ENCODE measurements at places on chromosomes 3 and 15.
A peak's percentile ranks its signal among the peaks of the same experiment; 100 is the strongest.

DNA sequence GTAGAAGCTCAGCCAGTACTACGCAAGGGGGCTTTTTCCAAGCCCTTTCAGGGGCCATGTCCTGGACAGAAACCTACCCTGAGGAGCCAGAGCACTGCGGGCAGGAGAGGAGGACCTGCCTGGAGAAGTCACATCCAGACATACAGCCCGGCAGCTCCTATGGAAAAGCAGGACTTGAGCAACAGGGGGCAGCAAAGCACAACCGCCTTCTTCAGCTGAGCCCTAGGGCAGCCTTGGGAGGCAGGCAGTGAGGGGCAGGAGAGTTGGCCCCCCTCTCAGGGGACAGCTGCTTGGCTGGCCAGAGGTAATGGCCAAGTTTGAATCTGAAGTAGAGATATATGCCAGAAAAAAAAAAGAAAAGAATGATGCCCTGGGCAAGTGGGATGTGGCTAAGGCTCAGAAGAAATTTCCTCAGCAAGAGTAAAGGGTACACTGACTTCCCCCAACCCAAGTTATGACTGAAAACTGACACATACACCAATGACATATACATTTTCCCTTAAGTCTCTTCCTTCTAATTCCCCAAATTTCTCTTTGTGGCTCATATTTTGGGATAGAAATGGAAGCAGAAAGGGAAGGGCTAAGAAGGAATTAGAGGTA, 56.9 kb downstream of the CYP19A1 start:
- DNase-seq = peak; percentile 28

DNA sequence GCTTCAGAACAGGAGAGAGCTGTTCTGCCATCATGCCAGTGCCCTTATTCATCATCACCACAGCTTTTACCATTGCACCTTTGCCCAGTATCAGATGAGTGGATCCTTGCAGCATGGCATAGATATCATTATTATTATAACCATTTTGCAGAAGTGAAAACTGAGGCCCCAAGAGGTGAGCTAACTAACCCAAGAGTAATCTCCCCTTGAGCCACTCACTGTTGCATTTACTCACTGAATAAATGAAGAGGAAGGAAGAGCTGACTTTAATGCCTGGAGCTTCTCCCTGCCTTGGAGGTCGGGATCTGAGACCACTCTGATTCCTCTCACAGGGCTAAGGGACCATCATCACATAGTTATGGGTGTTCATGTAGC, 32.0 kb downstream of the HRH1 start:
- DNase-seq = no peak

GRCh38 chr3:100538339-100538706, 45.9 kb downstream of the TMEM45A start:
- DNase-seq = no peak

DNA sequence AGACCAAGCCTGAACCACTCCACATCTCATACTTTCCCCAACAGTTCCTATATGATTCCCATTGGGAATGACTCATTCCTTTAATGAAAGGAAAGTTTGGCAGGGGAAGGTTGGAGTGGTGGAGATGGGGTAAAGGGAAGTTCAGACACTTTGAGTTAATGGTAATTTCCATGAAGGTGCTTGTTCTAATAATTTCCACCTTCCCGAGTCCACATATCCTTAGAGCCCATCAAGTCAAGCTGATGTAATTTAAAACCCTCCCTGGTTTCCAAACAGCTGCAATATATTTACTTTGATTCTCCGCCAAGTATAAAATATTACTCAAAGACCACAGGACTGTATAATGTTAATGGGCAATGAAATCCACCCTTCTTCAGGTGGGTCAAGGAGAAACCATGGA, 95.0 kb upstream of the GALNT15 start:
- no peak for DNase-seq

DNA sequence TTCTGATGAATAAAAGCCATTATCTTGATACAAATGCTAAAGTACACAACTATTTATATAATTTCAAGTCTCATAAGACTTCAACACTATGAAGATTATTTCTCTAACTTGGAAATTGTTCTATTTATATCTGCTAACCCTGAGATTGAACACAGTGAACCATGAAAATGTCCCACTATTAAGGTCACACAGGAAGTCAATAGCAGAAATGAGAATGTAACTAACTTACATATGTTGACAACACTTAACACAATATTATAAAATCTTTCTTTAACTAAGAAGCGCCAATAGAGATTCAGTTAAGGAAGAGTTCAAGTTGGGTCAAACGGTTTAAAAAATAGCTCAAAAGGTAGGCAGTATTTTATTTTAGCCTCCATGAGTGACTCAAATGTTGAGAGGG, 551.8 kb upstream of the CBLB start:
- no peak for DNase-seq

DNA sequence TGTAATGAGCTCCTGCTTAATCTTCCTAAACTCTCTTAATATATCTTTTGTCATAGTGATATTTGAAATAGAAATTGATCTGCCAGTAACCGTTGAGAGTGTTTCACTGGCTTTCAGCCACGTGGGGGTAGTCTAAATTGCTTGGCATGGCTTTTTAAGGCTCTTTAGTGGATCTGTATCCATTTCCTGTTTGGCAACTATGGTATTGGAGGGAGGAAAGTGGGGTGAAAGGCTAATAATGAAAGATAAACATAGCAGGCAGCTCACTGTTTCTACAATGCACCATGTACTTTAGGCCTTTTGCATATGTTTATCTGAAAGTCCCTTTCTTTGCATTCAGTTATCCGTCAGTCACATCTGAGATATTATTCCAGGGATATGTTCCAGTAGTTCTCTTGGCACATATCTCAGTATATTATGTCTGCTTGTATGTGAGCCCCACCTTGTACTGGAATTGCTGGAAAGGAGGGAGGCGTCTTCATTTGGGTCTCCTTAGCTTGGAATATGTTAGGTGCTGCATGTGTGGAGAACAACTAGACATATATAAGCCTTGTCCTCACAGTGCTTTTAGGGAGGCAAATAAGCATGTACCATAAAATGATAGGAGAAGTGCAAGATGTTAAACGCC, 10.8 kb downstream of the TOPAZ1 start:
- no peak for DNase-seq

GRCh38 chr3:195352895-195353488, 82.0 kb upstream of the XXYLT1 start:
- peak; percentile 49 for DNase-seq

DNA sequence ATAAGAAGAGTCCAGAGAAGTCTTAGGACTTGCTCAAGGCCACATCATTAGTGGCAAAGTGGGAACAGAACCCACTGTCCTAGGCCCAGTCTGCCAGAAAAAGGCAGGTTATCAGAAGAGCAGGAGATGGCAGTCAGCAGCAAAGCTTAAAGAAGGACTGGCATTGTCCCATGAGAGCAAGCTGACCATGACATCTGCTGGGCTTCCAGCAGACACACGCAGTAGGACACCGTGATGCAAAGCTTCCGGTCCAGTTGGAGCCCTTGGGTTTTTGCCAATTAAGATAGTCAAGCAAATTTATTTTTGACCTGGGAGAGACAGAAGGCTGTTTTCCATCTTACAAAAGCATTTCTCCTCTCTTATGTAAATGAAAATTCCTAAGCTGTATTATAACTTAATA, 42.1 kb downstream of the ZBTB38 start:
- no peak for DNase-seq

- DNase-seq = no peak
These were observed 559.9 kb downstream of the MAGI1 start for GRCh38 chr3:65478551-65479500.

GRCh38 chr3:139676108-139676507, 1.7 kb downstream of the NMNAT3 start:
- no peak for DNase-seq

Measured in H54 (cell line).